Stimulated activated CD4-positive, alpha-beta T cell treated with anti-CD3 and anti-CD28 coated beads, Interleukin-15, amount 100 ng/mL, for 1 hour (primary cell): ENCODE measurements at places on chromosomes 1 and 21.

DNA sequence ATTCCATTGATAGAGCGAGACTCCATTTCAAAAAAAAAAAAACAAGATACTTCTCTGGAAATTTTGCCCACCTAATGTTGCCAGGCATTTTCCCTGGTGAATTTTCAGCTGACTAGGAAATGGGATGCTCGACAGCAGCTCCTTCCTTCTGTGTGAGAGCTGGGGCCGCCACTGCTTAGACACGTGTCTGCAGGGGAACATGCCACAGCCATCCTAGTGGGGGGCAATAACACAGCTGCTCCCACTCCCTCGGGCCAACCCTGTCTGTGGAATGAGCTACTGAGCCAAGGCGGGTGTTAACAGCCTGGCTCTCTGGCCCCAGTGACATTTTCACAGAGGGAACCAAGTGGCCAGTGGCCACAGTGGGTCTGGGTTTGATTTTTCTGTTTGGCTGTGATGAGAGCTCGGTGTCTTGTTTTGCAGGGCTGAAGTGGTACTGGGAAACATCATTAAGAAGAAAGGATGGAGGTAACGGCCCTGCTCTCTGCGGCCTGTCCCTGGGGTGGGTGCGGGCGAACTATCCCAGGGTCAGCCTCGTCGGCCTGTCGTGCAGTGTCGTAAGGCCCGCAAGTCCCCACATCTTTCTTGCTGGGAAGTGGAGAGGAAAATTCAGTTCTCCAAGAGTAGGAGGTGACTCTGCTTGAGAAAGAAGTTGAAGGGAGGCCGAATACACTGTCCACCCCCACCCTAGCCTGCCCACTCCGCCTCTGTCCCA, 39.2 kb downstream of the KCNAB2 start:
- no peak for DNase-seq

DNA sequence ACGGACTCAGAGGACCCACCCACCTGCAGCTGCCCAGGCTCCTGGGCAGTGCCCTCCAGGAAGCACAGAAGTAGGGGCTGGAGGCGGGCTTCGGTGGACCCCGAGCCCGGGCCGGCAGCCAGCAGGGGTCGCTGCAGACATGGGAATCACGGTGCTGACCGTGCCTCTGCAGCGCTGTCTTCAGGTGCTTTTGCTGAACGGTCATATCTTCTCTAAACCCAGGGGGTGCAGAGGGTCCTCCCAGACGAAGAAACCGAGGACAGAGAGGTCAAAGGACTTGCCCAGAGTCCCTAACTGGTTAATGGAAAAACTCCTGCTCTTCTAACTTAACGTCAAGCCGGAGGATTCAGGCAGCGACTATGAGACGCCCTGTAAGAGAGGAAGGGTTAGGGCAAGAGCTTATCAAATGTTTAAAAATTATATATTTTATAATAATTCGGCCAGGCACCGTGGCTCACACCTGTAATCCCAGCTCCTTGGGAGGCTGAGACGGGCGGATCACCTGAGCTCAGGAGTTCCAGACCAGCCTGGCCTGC, 21.5 kb upstream of the LEFTY2 start:
- peak; percentile 54 for DNase-seq

- no peak for DNase-seq
These were observed 82.6 kb upstream of the GPR52 start for GRCh38 chr1:174364996-174365736.

GRCh38 chr21:34020005-34020847, 53.2 kb upstream of the MRPS6 start:
- no peak for DNase-seq

GRCh38 chr1:112393631-112393974, 2.4 kb upstream of the CTTNBP2NL start:
- DNase-seq, result no peak

DNA sequence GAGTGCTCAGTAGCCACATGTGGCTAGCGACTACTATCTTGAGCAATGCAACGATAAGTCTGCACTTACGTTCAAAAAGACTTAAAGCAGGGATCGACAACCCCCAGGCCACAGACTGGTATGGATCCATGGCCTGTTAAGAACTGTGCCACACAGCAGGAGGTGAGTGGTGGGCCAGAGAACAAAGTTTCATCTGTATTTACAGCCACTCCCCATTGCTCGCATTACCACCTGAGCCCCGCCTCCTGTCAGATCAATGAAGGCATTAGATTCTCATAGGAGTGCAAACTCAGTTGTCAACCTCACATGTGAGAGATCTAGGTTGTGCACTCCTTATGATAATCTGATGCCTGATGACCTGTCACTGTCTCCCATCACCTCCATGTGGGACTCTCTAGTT, 103.6 kb upstream of the ZRANB2 start:
- DNase-seq, result no peak

GRCh38 chr1:237685551-237685950, 205.2 kb downstream of the ZP4 start:
- DNase-seq, result no peak

- DNase-seq, result no peak
These were observed 31.8 kb upstream of the ENO1 start for GRCh38 chr1:8910331-8910730.

DNA sequence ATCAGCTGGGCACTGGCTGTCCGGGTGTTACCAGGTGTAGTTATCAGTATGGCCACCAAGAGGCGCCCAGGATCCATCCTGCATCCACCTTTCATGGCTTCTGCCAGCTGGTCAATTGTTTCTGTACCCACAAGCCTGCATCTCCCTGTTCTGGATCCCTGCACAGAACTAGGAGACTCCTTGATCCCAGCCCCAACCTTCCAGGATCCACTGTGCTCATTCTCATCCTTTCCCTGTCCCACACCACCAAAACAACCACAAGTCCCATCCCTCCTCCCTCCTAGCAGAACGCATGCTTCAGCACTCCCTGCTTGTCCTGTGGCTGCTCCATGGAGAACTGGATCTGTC, 27.2 kb upstream of the FOXE3 start:
- peak; percentile 23 for DNase-seq

DNA sequence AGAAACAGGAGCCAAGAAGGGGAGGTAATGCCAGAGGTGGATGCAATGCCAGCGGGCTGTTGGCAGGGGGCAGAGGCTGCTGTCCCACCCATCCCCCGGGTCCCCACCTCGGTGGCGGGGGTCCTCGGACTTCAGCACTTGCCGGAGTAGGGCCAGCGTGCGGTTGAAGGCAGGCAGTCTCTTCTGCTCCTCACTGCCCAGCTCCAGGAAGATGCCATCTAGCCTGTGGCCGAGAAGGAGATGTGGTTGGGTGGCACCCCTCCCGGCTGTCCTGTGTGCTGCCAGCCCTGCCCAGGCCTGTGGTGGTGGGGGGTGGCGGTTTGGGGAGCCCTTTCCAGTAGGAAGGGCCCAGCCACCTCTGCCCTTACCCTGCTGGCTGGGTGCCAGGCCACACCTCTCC, 13.5 kb downstream of the TTC22 start:
- DNase-seq, result no peak

- DNase-seq, result no peak
These were observed 98.5 kb downstream of the GALNT2 start for GRCh38 chr1:230165536-230165935.

GRCh38 chr1:49229555-49229954, 452.9 kb upstream of the BEND5 start:
- no peak for DNase-seq

DNA sequence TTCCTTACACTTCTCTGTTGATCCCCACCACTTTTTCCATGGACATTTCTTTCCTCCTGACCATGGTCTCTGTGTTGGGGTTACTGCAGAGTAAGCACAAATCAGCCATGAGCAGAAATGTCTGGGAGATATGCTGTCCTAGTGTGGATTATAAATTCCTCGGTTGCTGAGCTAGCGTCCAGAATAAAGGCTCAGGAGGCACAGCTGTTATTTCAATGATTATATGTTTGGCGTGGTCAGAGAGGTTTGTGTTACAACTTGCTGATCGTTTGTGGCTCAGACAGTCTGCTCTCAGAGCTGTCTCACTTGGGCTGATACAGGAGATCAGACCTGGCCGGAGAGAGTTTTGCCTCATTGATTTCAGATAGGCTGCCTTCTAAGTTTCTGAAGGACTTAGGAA, 37.5 kb upstream of the LAMC2 start:
- no peak for DNase-seq

GRCh38 chr1:73411479-73411878, 786.5 kb downstream of the LRRIQ3 start:
- DNase-seq, result no peak

DNA sequence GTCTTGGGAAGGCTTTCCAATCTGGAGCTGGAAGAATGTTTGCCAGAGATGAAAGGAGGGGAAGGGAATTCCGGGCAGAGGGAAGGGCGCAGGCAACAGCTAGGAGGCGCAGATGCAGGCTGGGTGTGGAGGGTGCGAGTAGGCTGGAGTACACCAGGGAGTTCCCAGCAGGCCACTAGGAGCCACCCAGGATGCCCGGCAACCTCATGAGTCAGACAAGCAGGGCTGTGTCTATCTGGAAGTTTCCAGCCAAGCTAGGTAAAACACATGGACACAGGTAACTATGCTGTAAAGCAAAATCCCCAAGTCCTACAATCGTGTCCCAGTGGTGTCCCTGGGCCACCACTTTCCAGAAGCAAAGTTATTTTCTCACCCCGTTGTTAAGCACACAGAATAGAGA, 990 bp upstream of the NBL1 start:
- no peak for DNase-seq

DNA sequence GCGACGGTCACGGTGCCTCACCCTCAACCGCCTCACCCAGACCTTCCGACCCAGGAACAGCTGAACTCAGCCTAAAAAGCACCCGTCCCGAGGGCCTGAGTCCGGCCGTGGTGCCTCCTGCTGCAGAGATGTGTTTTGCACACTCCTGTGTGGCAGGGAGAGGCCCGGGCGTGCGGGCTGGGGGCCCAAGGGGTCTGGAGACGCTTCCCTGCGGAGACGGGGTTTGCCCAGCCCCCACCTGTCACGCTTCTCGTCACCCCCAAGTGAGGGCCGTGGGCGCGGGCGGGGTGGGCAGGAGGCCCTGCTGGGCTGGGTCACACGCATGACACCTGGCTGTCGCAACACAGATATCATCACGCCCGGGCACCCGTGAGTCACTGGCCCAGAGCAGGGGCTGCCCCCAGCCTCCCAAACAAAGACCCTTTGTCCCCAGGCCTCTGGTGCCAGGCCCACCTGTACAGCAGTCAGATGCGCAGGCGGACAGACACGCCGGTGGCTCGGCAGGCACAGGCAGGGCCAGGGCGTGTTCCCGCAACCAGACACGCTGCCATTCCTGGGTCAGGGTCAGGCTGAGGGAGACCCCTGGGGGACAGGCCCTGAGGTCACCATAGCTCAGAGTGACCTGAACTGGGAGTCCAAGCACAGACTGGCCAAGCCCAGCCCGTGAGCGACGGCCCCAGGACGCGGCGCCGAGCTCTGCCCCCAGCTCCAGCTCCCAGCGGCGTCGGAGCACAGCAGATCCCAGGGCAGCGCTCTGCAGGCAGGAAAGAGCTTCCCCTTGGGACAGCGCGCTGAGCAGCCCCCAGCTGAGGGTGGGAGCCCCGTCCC, 6.1 kb downstream of the B3GALT6 start:
- DNase-seq, result no peak

DNA sequence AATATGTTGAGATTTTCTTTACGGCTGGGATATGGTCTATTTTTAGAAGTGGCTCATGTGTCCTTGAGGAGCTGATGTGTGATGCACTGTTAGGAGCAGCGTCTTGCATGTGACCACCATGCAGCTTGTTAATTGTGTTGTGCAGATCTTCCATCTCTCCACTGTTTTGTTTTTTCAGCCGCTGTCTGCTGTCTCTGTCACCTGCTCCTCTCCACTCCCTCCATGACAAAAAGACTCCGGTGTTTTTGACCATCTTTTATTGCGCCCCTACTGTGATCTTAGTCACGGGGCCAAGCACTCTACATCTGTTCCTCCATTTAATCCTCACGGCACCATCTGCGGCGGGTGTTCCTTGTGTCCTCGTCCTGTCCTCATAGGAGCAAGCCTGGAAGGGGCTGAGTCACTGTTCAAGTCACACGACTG, 51.8 kb downstream of the ADARB1 start:
- DNase-seq, result no peak

DNA sequence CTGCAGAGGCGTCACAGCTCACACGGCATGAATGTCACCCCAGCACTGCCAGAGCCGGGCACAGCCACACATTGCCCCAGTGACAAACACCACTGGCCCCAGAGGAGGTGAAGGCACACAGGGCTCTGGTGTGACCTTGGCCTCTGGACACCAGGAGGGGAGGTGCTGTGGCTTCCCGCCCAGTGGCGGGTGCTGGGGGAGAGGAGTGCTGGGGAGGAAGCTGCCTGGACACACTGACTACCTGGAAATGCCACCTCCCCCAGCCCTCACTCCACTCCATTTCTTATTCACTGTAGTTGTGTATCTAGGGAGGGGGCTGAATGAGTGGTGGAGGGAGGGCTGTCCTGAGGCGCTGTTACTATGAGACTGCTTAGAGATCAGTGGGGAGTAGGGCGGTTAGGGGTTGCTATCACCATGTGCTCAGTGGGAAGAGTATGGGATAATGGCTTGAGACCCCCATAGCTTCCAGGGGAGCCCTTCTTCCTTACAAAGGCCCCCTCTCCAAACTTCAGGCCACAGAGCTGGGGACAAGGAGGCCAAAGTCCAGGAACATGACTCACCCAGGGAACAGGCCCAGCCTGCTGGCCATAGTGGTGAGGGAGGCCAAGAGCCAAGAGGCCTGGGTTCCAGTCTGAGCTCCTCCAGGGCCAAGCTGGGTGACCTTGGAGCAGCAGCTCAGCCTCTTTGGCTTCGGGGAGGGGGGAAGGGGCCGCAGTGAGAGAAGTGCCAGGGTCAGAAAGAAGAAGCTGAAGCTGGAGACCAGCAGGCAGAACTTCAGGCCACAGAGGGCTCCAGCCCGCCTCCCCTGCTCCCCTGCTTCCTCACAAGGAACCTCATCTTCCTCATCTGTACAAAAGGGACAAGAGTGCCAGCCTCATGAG, 40.1 kb downstream of the AHDC1 start:
- no peak for DNase-seq

DNA sequence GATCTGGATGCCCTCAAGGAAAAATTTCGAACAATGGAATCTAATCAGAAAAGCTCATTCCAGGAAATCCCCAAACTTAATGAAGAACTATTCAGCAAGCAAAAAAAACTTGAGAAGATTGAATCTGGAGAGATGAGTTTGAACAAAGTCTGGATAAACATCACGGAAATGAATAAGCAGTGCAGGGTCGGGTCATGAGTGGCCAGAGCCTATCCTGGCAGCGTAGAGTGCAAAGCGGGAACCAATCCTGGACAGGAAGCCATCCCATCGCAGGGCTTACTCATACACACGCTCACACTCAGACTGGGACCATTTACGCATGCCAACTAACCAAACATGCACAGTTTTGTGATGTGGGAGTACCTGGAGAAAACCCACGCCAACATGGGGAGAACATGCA, 43.1 kb downstream of the ZMYM1 start:
- no peak for DNase-seq
